Esophagus squamous epithelium (tissue), 5 donors: ENCODE measurements at places on chromosomes 3 and 15.

- DNase-seq = no peak
These were observed 16.2 kb downstream of the MBNL1 start for GRCh38 chr3:152284906-152285305.

DNA sequence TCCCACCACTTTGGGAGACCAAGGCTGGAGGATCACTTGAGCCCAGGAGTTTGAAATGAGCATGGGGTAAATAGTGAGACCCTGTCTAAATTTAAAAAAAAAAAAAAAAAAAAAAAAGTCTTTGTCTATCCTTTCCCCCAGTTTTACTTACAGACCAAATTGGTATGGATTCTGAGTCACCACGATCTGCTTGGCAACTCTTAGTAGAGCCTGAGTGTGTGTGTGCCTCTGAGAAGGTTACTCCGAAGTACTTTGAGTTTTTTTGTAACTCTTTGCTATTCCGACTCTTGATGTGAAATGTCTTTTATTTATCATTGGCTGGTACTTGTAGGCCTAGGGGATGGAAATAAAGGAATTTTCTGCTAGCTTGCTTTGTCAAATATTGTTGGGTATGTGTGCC, 63.3 kb downstream of the RBM6 start:
- DNase-seq = no peak

GRCh38 chr3:37526511-37526910, 335.2 kb upstream of the CTDSPL start:
- no peak for DNase-seq

DNA sequence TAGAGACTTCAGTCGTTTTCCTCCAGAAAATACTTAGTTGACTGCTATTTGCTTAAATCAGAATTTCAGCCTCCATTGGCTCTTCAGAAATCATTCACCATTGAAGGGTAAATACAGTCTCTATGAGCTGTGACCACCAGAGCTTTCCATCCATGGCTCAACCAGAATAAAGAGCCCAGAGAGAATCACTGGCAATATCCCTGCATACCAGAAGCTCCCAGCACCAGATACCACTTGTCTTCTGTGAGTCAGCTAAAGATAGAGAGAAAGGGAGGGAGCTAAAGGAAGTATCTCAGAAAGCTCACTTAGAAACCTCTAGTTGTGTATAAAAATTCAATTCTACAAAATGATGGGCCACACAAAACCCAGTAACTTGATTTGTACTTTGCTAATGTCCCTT, 115.2 kb upstream of the TMCO5A start:
- no peak for DNase-seq

- DNase-seq = no peak
These were observed 25.2 kb downstream of the WNT5A start for GRCh38 chr3:55461896-55462295.

- DNase-seq = no peak
These were observed 6.1 kb upstream of the PRKCD start for GRCh38 chr3:53154881-53155285.

DNA sequence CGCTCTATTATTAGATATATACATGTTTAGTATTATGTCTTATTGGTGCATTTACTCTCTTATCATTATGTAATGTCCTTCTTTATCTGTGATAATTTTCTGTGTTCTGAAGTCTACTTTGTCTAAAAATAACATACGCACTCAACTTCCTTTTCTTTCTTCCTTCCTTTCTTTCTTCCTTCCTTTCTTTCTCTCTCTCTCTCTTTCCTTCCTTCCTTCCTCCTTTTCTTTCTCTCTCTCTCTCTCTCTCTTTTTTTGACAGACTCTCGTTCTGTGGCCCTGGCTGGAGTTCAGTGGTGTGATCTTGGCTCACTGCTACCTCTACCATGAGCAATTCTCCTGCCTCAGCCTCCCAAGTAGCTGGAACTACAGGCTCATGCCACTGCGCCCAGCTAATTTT, 15.2 kb downstream of the ADIPOQ start:
- no peak for DNase-seq

- DNase-seq = no peak
These were observed 15.2 kb downstream of the PHLDB2 start for GRCh38 chr3:111874177-111874820.

DNA sequence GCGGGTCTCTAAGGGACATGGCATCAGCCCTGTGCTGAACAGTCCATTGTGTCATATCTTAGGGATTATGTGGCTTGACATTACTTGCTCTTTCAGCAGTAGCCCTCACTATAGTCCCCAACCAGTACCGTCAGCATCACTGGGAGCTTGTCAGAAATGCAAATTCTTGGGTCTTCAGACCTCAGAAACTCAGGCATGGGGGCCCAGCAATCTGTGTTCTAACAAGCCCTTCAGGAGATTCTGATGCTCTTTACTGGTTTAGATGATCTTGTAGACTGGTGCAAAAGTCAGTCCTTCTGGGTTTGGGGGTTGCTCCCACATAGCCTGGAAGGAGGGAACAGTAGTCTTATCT, 39.0 kb upstream of the TRAK1 start:
- DNase-seq = no peak

GRCh38 chr3:185172086-185173049, 19.5 kb upstream of the C3orf70 start:
- no peak for DNase-seq

DNA sequence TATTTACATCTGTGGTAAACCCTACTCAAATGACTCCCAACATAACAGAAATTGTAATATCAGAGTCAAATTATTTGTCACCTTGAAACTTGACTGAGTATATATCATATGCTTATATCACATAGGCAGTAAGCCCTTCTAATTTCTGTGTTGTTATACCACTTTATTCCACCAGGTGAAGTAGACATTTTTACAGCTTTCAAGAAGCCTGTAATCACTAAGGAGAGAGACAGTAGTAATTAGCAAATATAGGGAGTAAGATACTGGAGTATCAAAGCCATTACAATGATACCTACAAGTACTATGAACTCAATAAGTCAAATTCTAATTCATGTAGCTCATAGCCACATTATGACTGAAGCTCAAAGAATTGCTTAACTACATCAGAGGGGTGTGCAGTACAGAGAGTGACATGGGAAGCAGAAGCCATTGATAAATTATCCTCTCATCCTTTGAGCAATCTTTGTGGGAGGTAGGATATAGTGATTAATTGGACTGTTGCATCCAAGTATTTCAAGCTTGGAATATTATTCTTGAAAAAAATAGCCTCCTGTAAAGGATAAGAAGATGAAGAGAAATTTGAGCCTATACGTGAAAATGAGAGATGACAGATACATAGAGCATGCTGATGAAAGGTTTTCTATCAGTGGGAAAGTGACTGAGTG, 1005.9 kb downstream of the ZPLD1 start:
- DNase-seq = no peak

DNA sequence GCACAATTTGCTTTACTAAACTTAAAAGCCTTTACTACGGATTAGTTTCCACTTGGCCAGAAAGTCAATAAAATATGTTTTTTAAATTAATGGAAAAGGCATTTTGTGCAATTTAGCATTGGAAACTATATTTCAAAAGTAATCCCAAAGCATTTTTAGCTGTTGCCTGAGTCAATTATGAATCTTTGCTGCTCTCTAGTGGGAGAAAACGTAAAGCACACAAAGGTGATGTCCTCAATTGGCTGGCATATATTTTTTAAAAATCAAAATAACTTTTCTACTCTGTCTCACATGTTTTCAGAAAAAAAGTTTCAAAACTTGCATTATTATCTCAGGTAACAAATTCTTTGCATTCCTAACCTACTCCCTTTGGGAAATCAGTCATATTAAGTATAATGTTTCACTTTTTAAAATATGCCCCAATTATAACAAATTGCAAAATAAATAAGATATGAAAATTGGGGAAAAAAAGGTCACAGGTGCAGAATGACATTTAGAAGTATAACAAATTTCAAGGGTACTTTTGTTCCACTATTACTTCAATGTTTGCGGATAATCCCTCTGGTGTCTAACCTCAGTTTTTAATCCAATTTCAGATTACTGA, 47.2 kb upstream of the TEX55 start:
- DNase-seq = no peak

DNA sequence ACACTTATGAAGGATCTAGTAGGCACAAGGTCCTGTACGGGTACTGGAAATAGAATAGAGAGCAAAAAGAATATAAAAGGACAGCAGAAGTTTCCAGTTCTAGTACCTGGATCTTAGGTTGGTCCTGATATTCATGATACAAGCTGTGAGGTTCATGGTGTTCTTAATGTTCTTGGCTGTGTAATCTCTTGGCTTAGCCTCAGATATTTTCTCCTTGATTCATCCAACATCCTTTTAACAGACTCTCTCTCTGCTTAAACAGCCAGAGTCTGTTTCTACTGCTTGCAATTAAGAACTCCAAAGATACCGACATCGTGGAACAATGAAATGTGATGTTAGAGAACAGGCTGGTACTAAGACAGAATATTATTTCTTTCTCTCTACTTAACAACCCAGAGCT, 49.9 kb downstream of the CNTN3 start:
- no peak for DNase-seq

GRCh38 chr3:130850044-130850797, 43.7 kb upstream of the ATP2C1 start:
- DNase-seq = no peak

GRCh38 chr15:79170256-79170664, 79.7 kb upstream of the RASGRF1 start:
- no peak for DNase-seq

GRCh38 chr3:47434849-47435248, 40.9 kb downstream of the SCAP start:
- no peak for DNase-seq

DNA sequence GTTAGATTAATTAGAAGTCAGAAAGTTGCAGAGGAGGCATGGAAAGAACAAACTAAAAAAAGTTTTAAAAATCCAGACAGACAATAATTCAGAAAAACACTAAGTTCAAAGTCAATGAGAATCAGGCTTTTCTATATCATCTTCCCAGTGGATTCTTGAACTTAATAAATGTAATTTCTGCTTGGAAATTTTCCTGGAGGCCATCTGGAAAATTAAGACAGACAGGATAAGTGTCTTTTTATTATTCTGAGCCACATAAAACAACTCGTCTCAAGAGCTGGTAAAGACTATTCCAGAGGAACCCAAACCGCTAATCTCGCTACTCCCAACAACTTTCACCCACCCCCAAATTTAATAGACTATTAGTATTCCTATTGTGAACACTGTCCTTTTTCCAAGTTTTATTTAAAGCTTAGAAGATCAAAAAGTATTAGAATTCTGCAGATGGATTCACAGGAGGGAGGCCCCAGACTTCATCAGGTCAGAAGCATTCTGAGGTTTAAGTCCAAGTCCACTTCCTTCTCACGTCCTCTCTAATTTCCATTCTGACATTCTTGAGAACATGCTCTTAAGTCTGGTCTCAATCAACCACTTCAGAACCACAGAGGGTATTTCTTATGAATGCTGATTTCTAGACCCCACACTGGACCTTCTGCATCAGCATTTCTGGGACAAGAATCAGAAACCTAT, 61.3 kb downstream of the ERC2 start:
- DNase-seq = no peak

DNA sequence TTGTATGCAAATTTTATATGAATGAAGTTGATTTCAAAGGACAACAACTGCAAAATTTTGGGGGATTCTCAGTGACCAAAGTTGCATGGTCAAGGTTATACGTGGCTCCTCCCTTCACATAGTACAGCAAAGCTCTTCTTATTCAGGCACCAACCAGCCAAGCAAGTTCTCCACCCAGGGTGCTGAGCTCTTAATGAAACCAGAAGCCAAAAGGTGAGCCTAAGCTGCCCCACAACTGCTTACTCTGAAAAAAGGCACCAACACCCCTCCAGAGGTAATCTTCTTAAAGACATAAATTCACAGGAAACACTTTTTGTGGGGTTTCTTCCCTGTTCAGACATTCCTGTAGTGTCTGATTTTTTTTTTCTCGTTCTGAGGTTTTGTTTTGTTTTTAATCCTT, 106.1 kb upstream of the GMNC start:
- no peak for DNase-seq

GRCh38 chr15:29849218-29849617, 26.9 kb upstream of the TJP1 start:
- no peak for DNase-seq

- no peak for DNase-seq
These were observed 179.4 kb downstream of the GBE1 start for GRCh38 chr3:81581966-81582599.

DNA sequence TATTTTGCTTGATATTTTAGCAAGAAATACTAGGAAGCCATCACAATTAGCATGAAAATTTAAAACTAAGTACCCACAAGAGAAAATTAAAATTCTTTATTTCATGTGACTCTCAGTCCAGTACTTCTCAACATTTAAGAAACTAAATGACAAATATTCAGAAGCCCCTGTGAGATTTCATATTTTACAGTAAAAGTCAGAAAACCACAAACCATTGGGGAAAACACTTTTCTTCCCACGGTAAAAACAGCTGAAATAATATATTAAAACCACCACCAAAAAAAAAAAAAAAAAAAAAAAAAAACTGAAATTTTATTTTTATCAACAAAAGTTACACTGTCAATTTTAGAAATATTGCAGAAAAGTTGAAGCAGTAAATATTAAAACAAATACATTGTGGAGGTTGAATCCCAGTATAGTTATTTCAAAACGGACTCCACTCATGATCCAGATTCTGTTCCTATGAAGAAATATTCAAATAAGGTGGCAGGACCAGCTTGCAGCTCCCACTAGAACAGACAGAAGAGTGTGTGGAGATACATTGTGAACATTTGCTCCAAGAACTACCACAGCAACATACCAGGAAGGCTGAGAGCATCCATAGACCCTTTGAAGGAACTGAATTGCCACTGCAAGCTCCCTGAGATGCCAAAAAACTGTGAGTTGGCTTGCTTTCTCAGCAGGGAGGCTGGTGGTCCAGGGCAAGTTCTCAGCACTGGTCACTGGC, 308.2 kb downstream of the CTNNB1 start:
- no peak for DNase-seq

DNA sequence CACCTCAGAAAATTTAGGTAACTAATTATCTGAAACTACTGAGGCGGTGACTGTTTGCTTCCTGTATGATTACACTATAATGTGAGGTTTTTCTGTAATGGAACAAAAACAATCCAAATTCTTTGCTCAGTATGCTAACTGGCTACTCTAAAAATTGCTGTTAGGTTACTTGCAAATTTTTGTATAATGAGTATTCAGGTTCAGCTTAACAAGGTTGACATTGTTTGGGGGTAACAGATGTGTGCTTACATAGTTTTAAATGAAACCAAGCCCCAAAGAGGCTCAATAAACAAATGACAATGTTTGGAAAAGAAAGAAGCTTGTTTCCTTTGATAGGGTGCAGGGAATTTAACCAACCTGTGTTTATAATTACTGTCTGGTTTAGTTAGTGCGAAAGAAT, 414.5 kb upstream of the MDFIC2 start:
- DNase-seq = no peak

DNA sequence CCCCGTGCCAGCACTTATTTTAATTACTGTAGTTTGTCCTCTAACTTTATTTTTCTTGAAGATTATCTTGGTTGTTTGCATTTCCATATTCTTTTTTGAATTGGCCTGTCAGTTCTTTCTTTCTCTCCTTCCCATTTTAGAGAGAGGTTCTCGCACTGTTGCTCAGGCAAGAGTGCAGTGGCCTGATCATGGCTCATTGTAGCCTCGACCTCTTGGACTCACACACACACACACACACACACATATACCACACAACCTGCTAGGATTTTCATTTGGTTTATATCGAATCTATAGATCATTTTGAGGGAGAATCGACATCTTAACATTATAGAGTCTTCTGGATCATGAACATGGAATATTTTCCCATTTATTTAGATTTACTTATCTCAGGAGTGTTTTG, 8.7 kb downstream of the FEM1B start:
- no peak for DNase-seq

- DNase-seq = no peak
These were observed 17.8 kb upstream of the ABHD2 start for GRCh38 chr15:89070197-89071124.
